Activated CD8-positive, alpha-beta memory T cell treated with anti-CD3 and anti-CD28 coated beads, Interleukin-2, amount 10 ng/mL, durations not matched to agents 7 days and 5 days (primary cell): ENCODE measurements at places on chromosomes 5 and 9. TPM values are rescaled to one million over a fixed set of nuclear protein-coding genes. Genes with fewer than 3 reads are reported as not detected.

- DNase-seq, result no peak
Measured at GRCh38 chr5:140168371-140168770, 6.6 kb upstream of the CYSTM1 start.

DNA sequence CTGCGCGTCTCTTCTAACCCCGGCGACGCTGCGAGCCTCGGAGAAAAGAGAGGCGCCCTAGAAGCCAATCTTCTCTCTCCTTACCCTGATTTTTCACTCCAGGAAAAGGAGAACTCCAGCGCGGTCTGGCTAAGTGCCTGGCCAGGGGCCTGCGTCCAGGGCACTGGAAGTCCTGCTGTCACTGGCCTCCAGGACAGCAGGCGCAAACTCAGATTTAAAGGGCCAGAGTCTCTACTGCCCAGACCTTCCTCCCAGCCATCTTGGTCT, 553 bp upstream of the FOXB2 start:
- no peak for DNase-seq

DNA sequence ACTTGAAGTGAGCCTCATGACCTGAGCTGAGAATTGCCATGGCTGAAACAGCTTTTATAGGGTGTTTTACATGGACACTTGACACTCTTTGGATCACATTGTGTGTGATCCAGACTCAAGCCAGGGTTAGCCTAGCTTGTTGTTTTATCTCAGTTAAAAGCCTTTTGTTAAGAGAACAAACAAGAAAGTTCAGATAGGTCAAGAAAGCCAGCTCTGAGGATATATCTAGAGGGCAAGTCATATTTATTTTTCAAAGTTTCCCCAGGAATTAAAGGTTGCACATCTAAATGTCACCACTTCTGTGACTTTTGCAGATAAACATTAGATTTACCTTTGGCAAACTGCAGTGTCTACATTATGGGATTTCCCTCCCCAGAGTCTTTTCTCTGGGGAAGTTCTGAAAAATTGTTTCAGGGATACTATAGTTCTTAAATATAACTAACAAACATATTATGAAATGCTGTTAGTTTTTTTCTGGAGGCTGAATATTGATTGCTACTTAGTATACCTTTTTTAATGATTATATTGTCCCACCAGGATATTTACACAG, 134.5 kb downstream of the C9orf152 start:
- no peak for DNase-seq

GRCh38 chr9:126720036-126720435, 84.8 kb upstream of the ZBTB43 start:
- DNase-seq, result no peak

- DNase-seq, result no peak
Measured at GRCh38 chr5:77083088-77083487, 4.0 kb downstream of the ZBED3 start.

ZNG1A gene
- 40.0 TPM for total RNA-seq

DNA sequence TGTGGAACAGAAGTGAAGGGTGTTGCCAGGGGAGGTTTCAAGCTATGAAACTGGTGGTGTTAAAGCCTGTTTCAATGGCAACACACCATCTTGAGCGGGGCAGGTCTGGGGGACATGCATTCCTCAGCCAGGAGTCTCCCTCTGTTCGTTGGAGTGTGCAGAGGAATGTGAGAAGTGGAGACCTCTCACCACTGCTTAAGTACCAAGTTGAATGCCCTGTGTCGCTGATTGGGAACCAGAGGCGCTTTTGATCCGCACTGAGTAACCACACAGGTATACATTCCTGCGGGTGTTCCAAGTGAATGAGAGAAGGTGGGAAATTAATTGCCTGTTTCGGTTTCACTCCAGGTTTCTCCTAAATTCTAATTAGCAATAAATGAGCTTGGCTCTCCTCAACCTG, 99.4 kb downstream of the LIX1 start:
- no peak for DNase-seq
